Glutamatergic neuron (in vitro differentiated cells): ENCODE measurements at places on chromosomes 2 and 18. TPM values are rescaled to one million over a fixed set of nuclear protein-coding genes. Genes with fewer than 3 reads are reported as not detected.

GRCh38 chr2:217054791-217055190 lies 194.9 kb upstream of the TNP1 start:
- H3K27me3 ChIP-seq: peaks cover 2% of the 10 kb centered on the region
- H3K27ac ChIP-seq: no peak overlapping the region
- no peak overlapping the region for H3K4me3 ChIP-seq

Gene KCTD1
- 18.8 TPM for total RNA-seq

GRCh38 chr2:121562269-121563176 lies 31.8 kb downstream of the RNU4ATAC start:
- peaks cover 51% of the 10 kb centered on the region for H3K4me1 ChIP-seq
- no peaks in the 10 kb centered on the region for H3K36me3 ChIP-seq
- peaks cover 2% of the 10 kb centered on the region for H3K27me3 ChIP-seq
- no peak overlapping the region for H3K27ac ChIP-seq

DNA sequence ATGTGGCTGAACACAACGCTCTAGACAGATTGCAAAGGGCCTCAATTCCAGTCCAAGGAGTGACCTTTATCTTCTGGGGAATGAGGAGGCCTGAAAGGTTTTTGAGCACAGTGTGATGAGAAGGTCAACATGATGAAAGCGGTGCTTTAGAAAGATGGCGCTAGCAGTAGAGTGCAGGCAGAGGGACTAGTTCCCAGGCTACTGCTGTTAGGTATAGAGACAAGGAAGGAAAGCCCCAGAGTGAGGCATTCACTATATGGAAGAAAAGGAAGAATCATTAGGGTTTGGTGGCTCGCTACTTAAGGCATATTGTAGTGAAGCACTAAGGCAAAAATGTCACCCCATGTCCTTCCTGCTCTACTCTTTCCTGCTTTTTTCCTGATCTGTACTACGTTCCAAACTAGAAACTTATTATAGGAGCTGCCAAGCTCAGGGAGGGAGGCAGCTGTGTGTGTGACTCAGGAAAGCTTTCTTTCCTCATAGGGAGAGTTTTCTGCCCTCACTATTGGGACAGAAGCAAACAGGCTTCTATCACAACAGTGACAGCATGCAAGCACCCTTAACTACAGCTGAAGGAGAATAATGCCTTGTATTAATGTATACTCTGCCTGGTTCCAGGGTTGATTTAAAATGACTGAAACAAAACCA lies 160.8 kb upstream of the CAVIN2 start:
- peak overlapping the region; percentile 59 for H3K27ac ChIP-seq
- H3K4me1 ChIP-seq: peaks cover 19% of the 10 kb centered on the region
- peaks cover 2% of the 10 kb centered on the region for H3K27me3 ChIP-seq
- H3K36me3 ChIP-seq: no peaks in the 10 kb centered on the region

Gene COLEC11
- not detected for total RNA-seq

Gene MOGAT1
- not detected for total RNA-seq

DNA sequence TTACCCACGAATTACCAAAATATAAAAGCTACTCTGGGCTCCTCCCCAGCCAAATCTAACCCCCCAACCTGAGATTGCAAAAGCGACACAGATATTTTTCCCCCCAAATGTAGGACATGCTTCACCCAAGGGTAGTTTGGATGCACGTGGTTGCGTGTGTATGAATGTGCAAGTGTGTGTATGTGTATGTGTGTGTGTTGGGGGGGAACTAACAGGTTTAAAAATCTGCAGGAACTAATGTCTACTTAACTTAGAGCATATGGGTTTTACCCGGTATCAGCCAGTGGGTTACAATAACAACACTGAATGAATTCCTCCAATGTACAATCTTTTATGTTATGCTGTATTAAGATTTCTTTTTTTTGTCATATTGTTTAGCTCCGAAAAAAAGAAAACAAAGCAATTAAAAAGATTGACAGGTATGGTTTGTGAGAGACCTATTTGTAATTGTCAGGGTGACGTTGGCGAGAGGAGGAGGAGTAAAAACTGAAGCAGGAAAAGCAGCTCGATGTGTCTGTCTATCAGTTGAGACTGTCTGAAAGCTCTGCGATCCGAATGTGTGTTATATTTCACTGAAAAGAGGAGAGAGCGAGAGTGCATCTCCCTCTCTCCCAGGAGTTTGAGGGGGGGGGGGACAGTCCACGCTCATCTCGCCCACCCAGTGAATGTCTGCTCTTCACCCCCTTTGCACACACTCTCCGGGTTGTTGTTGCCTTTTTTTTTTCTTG lies at the start of gene TSHZ1:
Gene TSHZ1, plus strand, starts transcription at position 524 of the 728 bp plus-strand sequence. CDS start 1,080 bp downstream, outside the sequence.
- peaks cover 25% of the 10 kb centered on the region for H3K4me1 ChIP-seq
- peaks cover 31% of the 10 kb centered on the region for H3K27me3 ChIP-seq
- H3K36me3 ChIP-seq: no peaks in the 10 kb centered on the region

DNA sequence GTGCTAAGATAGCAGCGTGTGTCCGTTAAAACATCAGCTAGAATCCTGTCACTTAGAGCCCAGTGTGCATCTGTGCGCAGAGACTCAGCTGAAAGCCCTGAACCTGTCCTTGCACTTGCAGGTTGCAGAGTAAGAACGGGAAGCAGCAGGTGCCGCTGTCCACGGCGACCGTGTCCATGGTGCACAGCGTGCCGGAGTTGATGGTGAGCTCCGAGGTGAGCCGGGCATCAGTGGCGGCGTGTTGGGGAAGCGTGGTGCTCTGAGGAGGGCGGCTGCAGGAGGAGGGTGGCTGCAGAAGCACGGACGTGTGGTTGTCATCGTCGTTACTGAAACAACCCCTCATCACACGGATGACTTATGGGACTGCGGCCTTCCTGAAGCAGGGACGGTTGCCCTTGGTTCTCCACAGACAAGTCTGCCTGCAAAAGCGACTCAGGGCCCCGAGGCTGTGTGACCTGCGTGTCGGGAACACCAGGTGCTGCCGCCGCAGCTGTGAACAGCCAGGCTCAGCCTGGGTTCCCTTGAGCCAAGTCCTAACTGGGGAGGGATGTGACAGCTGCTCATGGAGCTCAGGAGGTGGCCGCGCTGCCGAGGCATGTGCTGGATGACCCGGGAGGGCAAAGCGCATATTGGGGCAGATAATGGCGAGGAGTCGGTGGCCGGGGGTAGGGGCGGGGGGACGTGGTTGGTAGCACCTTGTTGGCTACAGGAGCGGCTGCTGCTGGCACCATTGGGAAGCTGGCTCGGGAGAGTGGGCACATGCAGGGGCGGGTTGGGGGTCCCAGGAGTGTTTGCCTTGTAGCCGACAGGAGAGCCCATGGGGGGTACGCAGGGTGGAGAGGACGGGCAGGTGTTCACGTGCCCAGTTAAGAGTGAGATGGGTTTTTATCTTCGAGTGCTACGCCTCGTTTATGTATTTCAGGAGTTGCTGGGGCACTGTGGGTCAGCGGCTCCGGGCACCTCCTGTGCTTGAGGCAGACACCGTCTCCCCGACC lies 16.6 kb downstream of the CTDP1 start:
- DNase-seq: no peak
- peak overlapping the region; percentile 6 for H3K4me3 ChIP-seq
- peak overlapping the region; percentile 11 for H3K27ac ChIP-seq
- peaks cover 10% of the 10 kb centered on the region for H3K27me3 ChIP-seq
- H3K36me3 ChIP-seq: peaks cover 5% of the 10 kb centered on the region
